ENCODE measurements at places on chromosomes 13 and 19.
A peak's percentile ranks its signal among the peaks of the same experiment; 100 is the strongest.

- DNase-seq = no peak
Measured at GRCh38 chr13:21355304-21355703, 103.8 kb downstream of the ZDHHC20 start.

DNA sequence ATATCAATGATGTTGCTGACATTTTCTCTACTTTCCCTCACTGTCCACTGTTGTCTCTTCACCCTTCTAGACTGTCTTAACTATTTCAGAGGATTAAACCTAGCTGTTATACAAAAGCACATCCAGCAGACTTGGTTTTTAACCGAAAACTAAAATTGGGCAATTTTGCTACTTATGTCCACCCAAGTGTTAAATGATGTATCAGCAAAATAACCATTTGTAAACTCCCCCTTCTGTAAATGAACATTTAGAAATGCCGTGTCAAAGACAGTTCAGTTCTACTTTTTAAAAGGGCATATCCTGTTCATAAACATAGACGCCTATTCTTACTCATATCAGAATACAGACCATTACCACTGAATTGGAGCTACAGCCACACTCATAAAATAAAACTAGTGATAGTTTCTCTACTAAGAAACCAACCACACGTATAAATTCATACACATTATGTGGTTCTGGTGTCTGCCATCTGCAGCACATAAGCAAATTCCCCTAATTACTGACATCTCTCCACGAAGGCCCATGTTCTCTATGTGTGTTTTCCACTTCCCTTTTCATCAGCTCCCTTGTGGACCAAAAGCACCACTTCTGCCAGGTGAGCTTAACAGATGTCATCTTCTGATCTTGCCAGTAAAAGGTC lies 1091.8 kb downstream of the PCDH9 start:
- no peak for DNase-seq

DNA sequence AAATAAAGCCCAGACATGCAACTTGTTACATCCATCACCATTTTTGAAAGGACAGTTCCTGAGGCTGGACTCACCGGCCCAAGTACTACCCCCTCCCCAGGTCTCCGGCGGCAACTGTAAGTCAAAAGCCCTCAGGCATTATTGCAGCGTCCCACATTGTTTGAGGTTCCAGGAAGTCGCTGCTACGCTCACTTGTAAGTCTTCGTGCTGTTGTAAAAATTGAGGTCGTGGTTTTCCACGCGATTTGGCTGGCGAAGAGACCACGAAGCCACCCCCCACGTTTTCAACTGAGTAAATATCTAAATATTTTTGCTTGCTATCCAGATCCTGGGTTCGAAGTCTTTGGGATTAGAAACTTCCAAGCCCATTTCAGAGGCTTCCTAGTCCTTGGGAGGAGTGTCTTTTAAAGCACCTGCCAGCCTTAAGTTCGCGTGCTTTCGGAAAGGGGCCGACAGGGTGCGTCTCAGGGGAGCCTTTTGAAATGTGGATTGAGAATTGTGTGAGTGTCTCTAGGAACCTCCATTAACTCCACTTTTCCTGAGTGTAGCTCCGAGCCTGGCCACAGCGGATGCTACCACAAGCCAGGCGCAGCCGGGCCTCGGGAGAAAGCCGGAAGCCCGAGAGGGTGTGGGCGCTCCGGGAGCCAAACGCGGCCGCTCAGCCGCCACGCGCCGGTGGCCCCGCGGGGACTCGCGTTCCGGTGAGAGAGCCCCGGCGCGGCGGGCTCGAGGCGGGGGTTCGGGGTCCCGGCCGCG lies 434 bp upstream of the FNDC3A start:
- peak; percentile 74 for DNase-seq

DNA sequence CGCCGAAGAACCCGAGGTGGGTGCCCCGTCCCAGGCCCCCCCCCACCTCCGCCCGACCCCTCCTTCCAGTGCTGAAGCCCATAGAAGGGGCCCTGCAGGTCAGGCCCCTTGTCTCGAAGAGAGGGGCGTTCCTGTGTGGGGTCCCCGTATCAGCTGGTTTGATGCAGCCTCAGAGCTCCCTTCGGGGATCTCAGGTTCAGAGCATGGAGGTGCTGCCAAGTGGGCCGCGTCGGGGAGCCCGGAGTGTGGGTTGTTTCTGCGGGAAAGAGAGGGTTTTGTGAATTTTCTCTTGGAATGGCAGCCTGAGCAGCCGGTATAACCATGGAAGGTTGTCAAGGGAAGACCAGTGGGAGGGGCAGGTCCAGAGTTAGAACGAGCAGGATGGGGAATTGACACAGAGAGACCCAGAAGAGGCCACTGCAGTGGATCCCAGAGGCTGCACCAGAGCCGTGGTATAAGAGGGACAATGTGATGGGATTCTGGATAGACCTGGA lies 384 bp downstream of the TRAPPC2B start:
- DNase-seq = no peak

GRCh38 chr19:16829822-16830289 lies 658 bp downstream of the SIN3B start:
- no peak for DNase-seq

DNA sequence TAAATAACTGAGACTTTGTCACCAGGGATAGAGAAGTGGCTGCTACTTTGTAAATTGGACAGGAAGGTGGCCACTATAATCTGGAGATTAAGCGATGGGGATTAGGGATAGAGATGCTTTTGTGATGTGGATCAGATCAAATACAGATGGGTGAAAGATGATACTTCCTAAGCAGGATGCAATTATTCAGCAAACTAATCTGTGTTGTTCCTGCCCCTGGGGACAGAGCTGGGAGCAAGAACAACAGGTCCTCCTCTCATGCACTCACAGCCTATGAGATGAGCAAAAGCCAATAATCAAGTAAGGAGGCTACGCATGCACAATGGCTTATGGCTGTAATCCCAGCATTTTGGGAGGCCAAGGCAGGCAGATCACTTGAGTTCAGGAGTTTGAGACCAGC lies 4.6 kb downstream of the RGL3 start:
- DNase-seq = no peak

DNA sequence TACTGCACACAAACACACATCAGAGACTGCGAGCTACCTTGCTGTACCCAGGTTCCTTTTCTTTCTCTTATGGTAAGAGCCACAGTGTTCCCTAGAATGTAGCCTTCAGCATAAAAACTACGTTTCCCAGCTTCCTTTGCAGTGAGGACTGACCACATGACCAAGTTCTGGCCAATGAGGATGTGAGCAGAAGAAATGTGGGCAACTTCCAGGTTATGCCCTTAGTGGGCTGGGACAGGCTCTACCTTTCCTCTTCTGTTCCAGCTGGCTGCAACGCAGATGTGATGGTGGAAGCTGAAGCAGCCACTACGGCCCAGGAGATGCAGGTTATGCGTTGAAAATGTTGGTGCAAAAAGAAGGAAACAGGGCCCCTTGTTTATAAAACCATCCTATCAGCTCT lies 27.5 kb downstream of the VRK3 start:
- DNase-seq = peak; percentile 28

GRCh38 chr19:12913851-12914690 lies 5.0 kb downstream of the SYCE2 start:
- peak; percentile 92 for DNase-seq

GRCh38 chr13:112870051-112870331 lies 99.0 kb upstream of the MCF2L start:
- no peak for DNase-seq

DNA sequence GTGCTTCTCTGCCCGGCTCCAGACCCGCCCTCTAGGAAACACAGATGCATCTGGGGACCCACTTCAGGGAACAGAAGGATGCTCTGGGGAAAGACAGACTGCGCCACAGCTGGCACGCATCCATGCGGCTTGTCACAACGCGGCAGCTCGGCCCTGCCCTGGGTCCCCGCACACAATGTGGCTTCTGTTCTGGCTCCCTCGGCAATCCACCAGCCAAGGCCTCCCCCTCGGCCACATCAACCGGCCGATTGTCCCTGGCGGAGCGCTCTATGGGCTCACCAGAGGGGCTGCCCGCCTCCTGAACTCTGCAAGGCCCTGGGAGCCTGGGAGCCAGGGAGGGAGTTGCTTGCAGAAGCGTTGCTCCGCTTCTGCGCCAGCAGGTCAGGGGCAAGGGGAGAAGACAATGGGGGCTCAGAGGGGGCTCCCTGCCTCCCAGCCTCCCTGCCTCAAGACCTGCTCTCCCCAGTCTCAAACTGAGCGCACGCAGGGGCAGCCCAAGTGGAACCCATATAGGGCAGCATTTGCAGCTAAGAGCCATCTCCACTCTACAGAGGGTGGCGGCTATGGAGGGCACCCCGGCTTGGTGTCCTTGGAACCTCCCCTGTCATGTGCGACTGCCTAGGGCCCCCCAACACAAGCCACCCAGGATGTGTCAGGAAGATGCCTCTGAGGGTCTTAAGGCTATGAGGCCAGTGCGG lies 37.9 kb downstream of the MLLT1 start:
- DNase-seq = no peak

DNA sequence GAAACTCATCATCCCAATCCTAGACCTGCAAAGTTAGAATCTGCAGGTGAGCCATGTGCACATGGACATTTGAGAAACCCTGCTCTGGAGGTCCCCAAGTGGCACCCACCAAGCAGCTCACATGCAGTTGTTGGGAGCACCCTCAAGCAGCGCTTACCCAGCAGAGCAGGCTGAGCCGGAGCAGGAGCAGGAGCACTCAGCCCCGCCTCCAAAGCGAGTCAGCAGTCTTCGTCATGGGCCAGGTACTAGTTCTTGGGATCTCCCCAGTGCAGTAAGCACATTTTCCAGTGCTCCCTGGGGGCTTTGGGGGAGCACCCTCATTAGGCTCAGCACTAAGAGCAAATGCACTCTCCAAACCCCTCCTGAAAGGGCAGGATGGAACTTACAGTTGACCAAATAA lies 572.7 kb downstream of the IRS2 start:
- DNase-seq = no peak

- DNase-seq = no peak
Measured at GRCh38 chr19:18969931-18970659, 29.1 kb upstream of the HOMER3 start.

DNA sequence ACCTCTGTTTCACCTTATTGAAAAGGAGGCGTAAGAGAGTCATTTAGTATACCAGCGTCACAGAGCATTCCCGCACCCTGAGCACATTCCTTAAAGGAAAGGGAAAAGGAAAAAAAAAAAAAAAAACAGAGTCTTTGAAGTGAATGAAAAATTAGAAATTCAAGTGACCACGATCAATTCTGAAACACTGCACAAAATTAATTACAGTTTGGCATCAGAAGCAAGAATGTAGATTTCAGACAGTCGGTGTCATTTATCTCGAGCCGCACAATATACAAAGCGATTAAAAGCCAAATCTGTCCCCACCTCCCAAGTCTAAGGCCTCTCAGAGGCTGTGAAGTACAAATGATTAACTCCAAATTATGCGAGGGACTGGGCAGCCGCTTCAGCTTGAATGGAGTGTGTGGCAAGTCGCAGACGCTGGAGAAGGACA lies 173.7 kb upstream of the ZNF507 start:
- DNase-seq = no peak

GRCh38 chr13:67137044-67137735 lies 92.9 kb downstream of the PCDH9 start:
- DNase-seq = no peak

GRCh38 chr13:18944501-18945068 lies 237.0 kb downstream of the TUBA3C start:
- DNase-seq = no peak

- no peak for DNase-seq
Measured at GRCh38 chr13:20706661-20707060, 3.2 kb downstream of the IL17D start.

DNA sequence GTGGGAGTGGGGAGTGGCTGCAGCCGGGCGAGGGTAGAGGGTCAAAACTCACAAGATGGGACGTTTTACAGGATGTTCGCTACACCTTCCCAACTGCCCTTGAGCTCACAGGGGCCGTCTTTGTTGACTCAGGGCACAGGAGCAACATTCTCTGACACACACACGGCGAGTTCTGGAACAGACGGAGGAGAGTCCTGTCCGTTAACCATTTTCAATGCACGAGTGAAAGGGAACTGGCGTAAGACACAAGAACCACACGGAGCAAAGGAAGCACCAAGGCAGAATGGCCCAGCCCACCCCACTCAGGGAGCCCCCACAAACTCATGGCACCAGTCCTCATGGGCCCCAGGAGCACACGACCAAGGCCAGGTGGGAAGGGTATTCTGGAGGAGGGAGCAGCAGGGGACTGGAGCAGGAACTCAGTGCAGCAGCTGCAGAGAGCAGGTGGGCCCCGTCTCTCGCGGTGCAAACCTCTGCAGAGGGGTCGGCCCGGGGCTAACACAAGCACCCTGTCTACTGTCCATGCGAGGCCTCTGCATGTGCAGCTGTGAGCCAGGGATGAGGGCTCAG lies 37.9 kb upstream of the ISYNA1 start:
- no peak for DNase-seq

GRCh38 chr13:59391696-59392095 lies 772.0 kb downstream of the DIAPH3 start:
- DNase-seq = peak; percentile 87

GRCh38 chr13:32409561-32410421 lies 18.1 kb downstream of the N4BP2L1 start:
- no peak for DNase-seq

- no peak for DNase-seq
Measured at GRCh38 chr19:33612928-33613619, 8.7 kb upstream of the CHST8 start.

GRCh38 chr19:45505151-45505995 lies 1.9 kb upstream of the VASP start:
- no peak for DNase-seq

- no peak for DNase-seq
Measured at GRCh38 chr19:48249502-48250014, 6.2 kb downstream of the CARD8 start.

DNA sequence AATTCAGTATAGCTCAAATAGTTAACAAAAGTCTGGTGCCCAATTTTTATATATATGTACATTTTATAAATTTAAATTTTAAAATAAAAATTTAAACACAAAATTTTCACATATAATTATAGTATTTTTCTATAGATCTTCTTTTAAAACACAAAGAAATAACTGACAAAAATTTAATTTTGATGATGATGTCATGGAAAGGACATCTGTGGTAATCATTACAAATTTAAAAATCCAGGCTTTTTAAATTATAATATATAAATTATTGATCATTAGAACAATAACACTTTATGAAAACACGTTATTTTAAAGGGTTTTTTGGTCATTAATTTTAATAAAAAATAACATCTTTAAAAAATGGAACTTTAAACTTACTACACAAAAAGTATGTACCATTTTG lies 381.1 kb downstream of the DACH1 start:
- DNase-seq = no peak

DNA sequence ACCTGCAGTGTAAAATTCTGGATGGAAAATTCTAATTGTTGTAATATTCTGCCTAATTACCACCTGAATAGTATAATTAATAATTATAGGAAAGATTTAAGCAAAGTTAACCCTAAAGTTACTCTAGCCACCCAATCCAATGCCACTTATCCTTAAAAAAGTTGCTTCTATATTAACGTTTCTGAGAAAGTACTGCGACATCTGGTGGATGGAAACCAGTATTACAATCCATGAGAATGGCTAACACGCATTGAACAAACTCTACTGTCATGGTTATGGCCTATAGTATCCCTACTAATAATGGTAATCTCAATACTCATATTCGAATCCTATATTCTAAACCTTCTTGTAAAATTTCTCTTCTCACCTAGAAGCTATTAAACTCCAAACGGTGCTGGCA lies 1551.8 kb downstream of the SLITRK1 start:
- peak; percentile 17 for DNase-seq

GRCh38 chr19:17415121-17415520 lies 4.7 kb upstream of the MVB12A start:
- no peak for DNase-seq
